WERI-Rb-1 (cell line): ENCODE measurements at places on chromosomes 6 and 20.

DNA sequence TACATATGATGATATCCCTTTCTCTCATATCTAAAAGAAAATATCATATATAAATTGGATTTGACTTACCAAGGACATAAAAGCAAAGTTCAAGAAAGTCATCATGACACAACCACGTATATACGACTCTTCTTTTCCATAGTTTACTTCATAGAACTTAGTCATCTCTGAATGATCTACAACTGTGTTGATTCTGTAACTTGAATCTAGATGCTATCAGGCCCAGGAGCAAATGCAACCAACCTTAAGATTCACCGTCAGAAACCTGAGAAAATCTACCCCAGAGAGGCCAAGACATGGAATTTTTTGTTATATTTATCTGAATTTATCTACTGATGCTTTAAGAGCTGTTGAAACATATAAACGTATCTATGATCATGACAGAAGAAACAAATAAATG lies 165.6 kb downstream of the PDE10A start:
- no peak for DNase-seq

DNA sequence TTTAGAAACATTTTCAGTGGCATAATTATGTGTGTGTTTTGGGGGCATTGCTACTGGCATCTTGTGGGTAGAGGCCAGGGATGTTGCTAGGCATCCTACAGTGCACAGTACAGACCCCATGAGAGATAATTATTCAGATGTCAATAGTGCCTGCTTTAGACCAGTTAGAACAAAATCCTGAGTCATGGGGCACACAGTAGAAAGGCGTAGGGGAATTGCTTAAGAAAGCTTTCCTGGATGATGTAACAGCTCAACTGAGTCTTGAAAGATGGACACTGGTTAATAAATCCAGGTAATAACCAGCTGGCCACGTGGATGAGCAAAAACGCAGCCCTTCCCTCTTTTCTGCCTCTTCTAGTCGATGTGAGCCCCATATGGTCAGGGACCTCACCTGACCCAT lies 51.1 kb downstream of the KCNB1 start:
- DNase-seq = no peak

GRCh38 chr6:89482126-89482525 lies 49.2 kb downstream of the ANKRD6 start:
- no peak for DNase-seq

- no peak for DNase-seq
Observed at GRCh38 chr20:16267526-16267925, 305.7 kb downstream of the KIF16B start.

GRCh38 chr20:50537546-50538201 lies 27.5 kb downstream of the PTPN1 start:
- DNase-seq = no peak

GRCh38 chr6:161242113-161242512 lies 31.7 kb downstream of the AGPAT4 start:
- no peak for DNase-seq

DNA sequence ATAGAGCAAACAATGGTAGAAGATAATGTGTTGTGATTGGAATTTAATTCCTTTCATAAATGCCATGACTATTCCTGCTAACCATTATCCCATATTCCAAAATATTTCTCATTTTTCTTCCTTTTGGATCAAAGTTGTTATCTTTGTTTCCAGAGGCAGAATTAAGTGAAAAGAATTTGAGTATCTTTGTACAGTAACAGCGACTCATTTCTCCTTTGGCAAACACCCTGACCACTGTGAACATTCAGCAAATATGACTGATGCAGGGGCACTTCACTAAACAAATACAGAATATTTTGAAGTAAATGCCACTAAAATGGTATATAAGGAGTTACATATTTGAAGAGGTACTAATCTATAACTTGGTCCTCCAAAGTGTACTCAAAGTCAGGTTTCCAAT lies 105.0 kb upstream of the LAMP5 start:
- no peak for DNase-seq

DNA sequence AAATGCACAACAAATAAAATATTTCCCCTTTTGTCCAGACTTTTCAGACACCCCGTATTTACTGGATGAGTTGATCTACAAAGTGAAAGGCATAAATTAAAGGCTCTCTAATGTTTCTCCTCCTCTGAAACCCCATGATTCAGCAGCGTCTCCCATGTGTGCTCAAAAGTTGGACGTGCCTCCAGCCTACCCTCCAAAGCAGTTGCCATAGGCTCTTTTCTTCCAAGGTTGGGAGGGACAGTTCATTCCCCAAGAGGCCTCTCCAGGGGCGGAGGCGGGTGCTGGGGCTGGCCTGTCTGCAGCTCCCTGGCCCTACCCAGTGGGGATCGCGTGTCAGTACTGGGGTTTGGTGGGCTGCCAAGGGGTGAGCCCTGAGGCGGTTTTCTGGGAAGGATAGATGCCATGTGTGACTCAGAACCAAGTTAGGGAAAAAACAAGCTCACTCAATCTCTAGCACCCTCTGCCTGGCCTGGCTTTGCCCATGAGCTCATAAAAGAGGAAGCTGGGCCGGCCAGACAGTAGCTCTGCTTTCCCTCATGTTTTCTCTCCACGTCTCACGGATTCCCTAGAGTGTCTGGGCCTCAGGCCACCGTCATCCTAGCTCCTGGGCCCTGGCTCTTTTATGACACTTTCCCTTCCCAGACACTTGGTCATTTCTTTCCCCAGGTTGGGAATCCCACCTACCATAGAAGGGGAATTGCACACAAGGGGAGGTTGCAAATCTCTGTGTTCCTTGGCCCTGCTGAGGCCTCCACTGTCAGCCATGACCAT lies 8.0 kb upstream of the IER3 start:
- DNase-seq = no peak

GRCh38 chr20:24627926-24628325 lies 158.5 kb downstream of the SYNDIG1 start:
- no peak for DNase-seq

GRCh38 chr6:72699159-72699558 lies 77.3 kb downstream of the KCNQ5 start:
- no peak for DNase-seq

GRCh38 chr6:51093871-51094270 lies 275.2 kb downstream of the TFAP2B start:
- no peak for DNase-seq
